Activated CD8-positive, alpha-beta T cell treated with anti-CD3 and anti-CD28 coated beads, Interleukin-2, amount 10 ng/mL, durations not matched to agents 7 days and 5 days (primary cell): ENCODE measurements at places on chromosomes 2 and 18.

- no peak for DNase-seq
Observed at GRCh38 chr2:180579388-180579787, 401.0 kb upstream of the UBE2E3 start.

DNA sequence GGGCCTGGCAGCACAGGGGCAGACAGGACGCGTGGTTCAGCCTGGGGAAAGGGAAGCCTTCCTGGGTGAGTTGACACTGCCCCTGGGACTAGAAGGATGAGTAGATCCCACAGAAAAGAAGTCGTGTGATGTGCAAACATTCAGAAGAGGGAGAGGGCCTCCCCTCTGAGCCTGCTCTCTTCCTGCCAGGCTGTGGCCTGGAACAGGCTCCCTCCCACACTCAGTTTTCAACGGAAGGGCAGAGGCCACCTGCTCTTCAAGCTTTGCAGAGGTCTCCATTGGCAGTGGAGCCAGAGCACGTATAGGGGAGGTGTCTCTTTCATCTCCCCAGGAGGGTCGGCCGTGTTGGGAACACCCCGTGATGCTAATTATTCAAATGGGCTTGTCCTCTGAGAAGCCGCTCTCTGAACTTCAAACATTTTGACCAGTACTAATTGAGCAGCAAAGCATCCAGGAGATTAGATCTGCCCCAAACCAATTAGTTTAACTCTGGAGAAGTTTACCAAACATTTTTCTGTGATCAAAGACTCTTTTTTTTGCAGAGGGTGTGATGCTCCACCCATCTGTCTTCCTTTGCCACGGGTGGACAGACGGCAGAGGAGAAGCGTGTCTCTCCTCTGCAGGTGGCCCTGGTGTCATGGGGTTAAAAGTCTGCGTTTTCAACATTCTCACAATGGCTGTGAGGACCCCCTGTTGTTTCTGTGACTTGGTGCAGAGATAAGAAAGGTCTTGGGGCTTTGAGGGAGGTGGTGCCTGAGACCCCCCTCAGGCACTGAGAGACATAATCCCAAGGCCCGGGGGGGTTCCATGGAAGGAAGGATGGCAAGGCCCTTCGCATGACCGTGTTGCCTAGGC is 29.5 kb upstream of the ODC1 start:
- no peak for DNase-seq

- no peak for DNase-seq
Observed at GRCh38 chr2:189022053-189022481, 47.9 kb downstream of the COL3A1 start.

DNA sequence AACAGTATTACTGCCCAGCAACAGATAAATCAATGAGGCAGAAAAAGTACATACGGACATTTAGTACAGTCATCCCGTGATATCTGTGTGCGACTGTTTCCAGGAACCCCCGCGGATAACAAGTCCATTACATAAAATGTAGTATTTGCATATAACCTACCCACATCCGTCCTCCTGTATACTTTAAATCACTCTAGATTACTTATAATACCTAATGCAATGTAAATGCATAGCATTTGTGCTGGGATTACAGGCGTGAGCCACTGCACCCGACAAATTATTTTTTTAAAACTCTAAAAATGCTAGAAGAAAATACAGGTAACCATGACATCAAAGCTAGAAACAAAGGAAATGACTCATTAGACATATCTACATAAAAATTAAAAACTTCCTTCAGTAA is 91.6 kb downstream of the FAM161A start:
- DNase-seq = no peak

GRCh38 chr2:171013851-171014250 is 84.8 kb downstream of the GORASP2 start:
- DNase-seq = no peak

GRCh38 chr2:1986166-1986565 is 241.9 kb upstream of the PXDN start:
- no peak for DNase-seq

- no peak for DNase-seq
Observed at GRCh38 chr18:77173275-77174030, 40.9 kb upstream of the MBP start.

- no peak for DNase-seq
Observed at GRCh38 chr2:190637903-190638618, 10.8 kb upstream of the NAB1 start.

DNA sequence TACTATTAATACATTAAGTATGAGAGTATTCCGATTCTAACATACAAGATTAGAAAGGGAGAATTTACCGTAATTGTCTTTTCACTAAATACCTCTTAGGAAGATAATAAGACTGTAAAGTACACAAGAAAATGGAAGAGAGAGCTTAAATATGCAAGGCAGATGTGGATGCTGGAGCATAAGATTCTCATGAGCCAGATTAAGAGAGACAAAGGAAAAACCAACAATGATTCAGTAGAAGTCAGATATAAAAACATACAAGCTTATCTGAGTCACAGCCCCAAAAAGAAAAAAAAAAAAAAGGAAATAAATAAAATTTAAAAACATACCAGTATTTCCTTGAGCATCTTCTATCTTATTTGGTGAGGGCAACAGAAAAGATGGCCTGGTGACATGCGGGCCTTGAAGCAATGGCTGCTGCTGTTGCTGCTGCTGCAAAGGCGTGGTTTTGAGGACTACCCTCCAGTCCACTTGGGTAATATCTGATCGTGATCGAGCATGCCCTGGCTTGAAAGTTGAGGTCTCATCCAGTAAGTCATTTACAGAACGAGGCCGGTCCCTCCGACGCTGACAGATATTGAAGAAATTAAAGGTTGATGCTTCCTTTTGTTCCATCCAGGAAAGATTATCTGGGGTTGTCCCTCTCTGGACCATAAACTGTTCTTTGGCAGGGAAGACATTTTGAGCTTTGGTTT is 24.5 kb downstream of the PLEKHM3 start:
- no peak for DNase-seq

GRCh38 chr2:206688990-206689389 is 29.2 kb downstream of the DYTN start:
- no peak for DNase-seq

- no peak for DNase-seq
Observed at GRCh38 chr2:196399722-196400691, 228.6 kb upstream of the STK17B start.

DNA sequence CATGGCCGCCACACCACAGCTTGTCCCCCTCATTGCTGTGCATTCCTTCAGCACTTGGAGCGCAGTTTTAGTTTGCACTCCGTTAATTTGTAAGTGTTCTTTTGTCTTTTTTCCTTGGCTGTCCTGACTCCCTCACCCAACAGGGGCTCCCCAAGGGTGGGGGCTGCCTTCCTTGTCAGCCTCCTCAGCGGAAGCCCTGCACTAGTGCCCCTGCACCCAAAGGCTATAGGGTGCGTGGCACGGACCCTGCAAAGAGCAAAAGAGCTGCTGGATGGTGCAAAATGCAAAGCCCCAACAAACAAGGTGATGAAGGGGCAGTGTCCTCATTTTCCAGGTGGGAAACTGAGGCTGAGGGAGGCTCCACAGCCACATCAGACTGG is 46.8 kb downstream of the EMX1 start:
- no peak for DNase-seq

GRCh38 chr18:35182151-35182550 is 58.7 kb upstream of the ZNF397 start:
- DNase-seq = no peak

DNA sequence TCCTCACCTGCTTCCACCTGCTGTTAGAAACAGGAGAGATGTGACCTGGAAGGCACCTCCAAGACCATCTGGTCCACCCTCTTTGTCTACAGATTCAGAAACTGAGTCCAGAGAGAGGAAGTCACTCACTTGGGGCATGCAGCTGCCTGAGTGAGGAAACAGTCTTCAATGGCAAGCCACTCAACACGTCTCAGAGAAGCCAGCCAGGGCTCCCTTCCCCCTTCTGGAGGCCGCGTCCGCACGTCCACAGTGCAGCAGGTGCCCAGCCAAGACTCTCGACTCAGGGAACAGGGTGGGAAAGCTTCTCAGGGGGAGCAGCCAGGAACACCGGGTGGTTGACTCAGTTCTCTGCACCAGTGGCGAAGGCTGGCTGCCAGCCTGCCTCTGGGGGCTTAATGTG is 201.7 kb downstream of the BCL11A start:
- DNase-seq = no peak

DNA sequence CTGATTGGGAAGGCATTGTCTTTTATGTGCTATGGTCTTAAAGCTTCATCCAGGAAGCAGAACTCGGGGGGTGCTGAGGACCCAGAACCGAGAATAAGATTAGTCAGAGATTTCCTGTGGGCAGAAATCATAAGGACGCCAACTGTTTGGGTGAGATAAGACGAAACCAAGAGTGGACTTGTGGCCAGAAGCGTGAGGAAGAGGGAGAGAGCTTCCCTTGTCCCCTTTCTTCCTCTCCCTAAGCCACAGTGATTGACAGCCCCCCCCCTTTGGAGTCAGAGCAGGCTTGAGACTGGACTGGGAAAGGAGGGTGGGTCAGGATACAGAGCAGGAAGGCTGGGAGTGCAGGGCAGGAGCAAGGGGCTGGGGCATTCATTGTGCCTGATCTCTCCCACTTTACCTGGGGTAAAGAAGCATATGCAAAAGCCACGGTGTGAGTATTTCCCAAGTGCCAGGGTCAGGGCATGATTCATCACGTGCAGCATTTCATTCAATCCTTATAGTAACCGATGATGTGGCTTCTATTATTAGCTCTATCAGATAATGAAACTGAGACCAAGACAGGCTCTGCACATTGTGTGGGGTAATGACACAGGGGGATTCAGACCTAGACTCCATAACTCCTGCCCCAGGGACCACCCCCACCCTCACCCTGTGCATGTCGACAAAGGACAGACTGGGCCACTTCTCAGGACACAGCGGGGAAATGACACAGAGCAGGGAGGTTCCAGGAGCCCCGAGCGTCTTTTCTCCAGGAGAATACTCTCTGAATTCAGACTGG is 3.0 kb upstream of the IL1RN start:
- no peak for DNase-seq

DNA sequence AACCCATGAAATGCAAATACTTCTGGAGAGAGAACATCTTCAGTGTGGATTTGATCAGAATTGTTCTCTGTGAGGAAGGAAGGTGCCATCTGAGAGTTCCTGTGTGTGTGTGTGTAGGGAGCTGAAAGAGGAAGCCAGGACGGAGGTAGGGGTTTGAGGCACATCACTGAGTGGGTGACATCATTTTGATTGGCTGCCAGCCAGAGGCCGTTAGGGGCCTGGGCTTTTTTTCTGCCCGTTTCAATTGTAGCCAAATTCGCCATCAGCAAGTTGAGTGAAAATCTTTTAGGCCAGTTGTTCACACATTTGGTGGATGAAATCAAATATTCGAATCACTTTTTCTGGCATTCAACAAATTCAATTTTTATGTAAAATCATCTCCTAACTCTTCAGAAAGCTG is 48.9 kb downstream of the TSN start:
- no peak for DNase-seq

- DNase-seq = no peak
Observed at GRCh38 chr2:202749477-202749876, 114.7 kb downstream of the FAM117B start.

DNA sequence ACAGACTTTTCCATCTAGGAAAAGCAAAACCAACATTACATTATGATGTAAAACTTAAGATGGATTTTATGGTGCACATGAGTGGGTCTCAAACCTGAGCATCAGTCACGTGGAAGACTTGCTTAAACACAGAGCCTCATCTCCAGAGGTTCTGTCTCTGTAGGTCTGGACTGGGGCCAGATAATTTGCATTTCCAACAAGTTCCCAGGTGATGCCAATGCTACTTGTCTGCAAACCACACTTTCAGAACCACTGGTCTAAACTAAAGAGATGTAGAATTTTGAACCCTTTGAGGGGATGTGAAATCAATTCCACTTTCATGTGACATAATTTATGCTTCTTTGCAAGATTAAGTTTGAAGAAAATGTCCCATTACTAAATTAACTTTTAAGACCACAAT is 522.8 kb downstream of the MBD2 start:
- DNase-seq = no peak

GRCh38 chr18:38940863-38941531 is 1375.4 kb upstream of the CELF4 start:
- peak; percentile 66 for DNase-seq

DNA sequence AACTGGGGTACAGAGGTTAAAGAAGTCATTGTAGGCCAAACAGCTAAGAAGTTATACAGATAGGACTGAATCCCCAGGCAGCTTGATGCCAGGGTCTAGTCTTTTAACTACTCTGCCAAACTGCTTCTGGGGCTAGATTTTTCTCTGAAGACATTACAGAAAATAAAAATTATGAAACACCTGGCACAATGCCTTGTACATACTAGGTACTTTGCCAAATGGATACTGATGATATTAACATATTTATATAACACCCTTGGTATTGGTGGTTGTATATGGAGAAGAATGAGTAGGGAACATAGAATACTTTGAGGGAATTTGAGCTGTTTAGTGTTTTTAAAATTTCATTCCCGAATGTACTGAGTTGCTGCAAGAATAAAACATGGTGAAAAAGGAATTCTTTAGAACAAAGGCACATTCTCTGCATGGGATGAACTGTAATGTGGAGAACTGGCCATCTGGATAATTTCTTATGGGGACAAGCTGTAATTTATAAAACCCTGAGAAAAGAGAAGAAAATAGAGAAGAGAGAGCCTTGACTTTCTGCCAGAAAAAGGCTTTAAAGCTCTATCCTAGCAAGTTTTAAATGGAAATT is 210.9 kb upstream of the TMEM200C start:
- DNase-seq = no peak

- no peak for DNase-seq
Observed at GRCh38 chr2:240892925-240893324, 3.0 kb downstream of the MAB21L4 start.

DNA sequence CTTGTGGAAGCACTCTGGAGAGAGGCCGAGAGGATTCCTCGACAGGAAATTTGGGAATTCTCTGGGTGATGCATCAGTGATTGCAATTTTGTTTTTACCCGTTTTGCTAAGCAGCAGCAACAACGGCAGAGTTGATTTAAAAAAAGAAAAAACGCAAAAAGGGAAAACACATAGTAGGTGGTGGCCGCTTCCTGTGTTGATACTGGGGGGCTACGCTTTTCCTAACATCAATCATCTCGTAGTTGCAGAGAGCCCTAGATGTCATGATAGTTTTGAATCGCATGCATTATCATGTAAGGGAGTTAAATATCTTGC is 271 bp upstream of the RBM43 start:
- DNase-seq = no peak

DNA sequence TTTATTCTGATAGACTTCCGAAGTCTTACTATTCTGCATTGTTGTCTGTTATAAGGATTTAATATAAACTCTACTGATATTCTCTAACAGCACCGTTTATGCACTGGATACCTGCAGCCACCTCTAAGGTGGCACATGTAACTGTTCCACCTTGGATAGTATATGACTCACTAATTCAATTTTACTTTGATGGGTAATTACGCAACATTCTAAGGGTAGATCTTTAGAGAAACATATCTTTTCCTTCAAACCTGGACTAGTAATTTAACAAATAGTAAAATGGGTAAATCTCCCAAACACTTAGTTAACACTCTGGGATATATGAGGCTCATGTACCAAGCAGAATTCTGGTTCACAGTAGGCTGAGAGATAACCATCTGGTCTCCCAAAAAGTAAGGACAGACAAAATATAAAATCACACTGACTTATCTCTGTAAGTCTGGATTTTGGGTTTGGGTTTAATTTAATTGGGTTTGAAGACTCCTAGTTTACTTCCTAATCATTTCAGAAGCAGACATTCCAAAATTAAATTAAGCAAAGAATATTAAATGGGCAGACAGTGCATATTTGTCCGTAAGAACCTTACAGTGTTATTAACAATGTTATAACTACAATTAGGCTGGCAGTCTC is 414.8 kb downstream of the TGIF1 start:
- no peak for DNase-seq
